ENCODE measurements at places on chromosomes 1 and 21.

- DNase-seq, result no peak
Measured at GRCh38 chr1:109757936-109758786, 5.6 kb downstream of the EPS8L3 start.

DNA sequence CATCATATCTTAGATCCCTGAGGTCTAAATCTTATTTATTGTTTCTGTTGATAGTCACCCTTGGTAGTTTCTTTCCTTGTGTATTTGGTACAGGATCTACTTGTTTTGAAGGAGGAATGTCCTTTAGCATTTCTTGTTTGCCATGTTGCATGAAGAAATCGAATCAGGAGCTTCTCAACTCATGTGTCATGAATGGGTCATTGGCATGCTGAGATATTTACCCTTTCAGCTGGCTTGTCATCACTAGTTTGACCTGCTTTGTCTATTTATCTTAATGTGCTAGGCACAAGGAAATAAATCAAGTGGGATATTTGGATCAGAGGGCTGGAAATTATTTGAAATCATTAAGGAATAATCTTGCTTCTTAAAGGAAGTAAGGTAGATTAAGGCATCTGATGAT is 23.8 kb downstream of the THEM4 start:
- DNase-seq, result no peak

DNA sequence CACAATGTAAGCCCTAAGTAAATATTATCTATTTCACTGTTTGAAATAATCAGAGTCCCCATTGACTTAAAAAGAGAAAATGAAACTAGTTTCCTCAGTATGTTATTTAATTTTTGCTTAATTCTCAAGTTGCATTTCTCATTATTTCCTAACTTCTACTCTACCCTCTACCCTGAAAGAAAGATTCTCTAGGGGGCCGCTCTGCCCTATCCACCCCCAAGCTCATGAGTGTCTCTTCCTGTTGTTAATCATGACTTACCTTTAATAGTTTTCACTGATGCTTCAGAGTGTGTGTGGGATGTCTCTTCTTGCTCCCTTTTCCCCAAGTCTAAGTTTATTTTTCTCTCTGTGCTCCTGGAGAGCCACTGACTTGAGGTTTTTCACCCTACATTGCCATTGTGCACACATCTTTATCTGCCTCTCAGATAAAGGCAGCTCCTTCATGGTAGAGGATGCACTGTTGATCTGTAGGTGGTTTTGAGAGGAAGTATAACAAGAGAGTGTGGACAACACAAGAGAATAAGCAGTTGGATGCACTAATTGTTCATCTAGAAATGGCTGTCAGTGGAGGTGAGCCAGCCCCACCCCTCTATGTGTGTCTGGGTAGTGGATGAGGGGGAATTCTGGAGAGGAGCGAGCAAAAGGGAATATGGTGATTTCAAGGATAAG is 261.7 kb downstream of the CHRM3 start:
- no peak for DNase-seq

- DNase-seq, result no peak
Measured at GRCh38 chr1:91725989-91726721, 159.8 kb downstream of the TGFBR3 start.

- DNase-seq, result no peak
Measured at GRCh38 chr1:190507357-190507756, 29.7 kb upstream of the BRINP3 start.

DNA sequence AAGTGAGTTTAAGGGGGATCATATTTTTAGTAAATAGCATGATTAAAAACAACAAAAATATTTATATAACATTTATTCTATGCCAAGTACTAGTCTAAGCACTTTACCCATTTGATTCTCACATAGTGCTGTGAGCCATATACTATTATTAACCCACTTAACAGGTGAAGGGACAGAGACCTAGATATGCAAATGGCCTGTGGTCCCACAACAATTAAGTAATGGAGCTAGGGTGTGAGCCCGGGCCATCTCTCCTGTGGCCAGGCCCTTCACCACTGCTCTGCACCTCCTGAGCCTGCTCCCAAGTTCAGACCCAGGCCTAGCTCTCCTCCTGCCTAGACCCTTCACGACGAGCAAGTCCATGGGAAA is 537 bp downstream of the ASCL5 start:
- DNase-seq, result no peak

DNA sequence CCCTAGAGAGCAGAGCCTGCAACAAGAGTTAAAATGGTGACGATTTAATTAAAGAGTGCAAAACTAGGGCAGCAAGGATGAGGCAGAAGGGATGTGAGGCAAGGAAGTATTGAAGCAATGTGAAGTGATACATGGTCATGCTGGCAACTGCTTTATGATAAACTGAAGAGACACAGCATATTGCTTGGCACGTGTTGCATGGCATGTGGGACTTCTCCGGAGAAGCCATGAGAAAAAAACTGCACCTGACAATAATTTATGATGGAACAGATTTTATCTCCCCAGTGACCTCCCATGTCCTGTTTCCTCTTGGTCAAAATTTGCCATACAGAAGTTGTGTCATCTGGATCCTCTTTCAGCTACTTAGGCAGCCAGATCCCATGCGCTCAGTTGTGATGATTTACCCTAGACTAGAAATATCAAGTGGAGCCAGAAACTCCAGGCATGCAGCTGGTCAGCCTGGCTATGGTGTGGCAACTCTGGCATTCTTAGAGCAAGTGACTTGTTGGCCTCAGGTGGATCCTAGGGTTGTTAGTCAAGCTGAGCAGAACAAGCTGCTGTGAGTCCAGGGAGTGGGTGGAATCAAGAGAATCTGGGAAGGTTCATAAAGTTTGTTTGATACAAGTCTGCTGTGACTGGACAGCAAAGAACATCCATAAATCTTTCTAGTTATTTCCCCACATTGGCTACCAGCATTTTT is 611.4 kb upstream of the USP24 start:
- no peak for DNase-seq

GRCh38 chr1:66478116-66478515 is 55.8 kb upstream of the SGIP1 start:
- DNase-seq, result no peak

- no peak for DNase-seq
Measured at GRCh38 chr1:86938450-86938849, 24.0 kb downstream of the HS2ST1 start.

- no peak for DNase-seq
Measured at GRCh38 chr1:39788426-39788757, 273 bp downstream of the BMP8B start.

- DNase-seq, result no peak
Measured at GRCh38 chr1:175129997-175130648, 62.5 kb downstream of the KIAA0040 start.

DNA sequence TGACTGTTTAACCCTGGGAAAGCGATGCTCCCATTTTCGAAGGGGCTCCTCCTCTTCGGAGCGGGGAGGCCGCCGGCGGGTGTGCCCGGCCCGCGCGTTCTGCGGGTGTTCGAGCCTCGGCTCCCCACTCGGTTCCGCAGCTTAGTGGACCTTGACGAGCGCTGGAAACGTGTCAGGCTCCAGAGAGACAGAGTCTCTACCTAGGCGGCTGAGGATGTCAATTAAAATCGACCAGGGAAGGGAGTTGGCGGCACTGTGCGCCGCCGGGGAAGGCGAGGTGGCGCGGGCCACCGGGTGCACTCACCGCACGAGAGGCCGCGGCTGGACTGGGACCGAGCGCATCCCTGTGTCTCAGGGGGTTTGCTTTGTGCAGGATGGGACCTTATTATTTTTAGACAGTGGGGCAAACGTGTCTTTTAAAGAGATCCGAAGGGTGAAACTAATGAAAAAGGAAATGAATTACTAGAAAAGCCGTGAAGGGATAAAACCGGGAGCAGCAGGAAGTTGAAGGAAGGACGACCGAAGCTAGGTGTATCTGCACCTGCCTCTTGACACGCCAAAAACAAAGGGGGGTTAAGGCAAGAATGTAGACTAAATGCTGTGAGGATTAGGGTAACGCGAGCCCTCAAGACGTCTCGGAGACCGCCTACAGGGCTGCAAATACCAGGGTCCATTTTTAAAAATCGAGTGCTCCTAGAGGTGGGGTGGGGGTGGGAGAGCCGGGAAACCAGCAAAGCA is 5.6 kb downstream of the LHX4 start:
- no peak for DNase-seq

- DNase-seq, result no peak
Measured at GRCh38 chr1:32465578-32465933, 684 bp downstream of the ZBTB8B start.

GRCh38 chr1:227788271-227789083 is 27.0 kb upstream of the PRSS38 start:
- DNase-seq, result peak; percentile 72

- no peak for DNase-seq
Measured at GRCh38 chr1:91913018-91913417, 27.1 kb upstream of the TGFBR3 start.

DNA sequence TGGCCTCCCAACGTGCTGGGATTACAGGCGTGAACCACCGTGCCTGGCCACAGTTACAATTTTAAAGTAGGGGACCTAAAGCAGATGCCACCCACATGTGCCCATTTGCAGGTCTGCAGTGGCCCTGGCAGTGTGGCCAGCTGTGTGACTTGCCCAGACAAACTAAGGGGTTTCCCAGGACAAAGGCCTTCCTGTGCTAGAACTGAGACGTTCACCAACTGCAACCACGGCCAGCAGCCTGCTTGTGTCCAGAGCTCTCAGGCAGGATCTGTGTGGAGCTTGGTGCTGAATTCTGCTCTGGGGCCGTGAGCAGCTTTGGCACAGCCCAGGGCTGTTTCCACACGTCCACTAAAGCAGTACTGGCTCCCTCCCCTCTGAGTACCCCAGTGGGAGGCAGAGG is 10.6 kb upstream of the PTTG1IP start:
- DNase-seq, result no peak

DNA sequence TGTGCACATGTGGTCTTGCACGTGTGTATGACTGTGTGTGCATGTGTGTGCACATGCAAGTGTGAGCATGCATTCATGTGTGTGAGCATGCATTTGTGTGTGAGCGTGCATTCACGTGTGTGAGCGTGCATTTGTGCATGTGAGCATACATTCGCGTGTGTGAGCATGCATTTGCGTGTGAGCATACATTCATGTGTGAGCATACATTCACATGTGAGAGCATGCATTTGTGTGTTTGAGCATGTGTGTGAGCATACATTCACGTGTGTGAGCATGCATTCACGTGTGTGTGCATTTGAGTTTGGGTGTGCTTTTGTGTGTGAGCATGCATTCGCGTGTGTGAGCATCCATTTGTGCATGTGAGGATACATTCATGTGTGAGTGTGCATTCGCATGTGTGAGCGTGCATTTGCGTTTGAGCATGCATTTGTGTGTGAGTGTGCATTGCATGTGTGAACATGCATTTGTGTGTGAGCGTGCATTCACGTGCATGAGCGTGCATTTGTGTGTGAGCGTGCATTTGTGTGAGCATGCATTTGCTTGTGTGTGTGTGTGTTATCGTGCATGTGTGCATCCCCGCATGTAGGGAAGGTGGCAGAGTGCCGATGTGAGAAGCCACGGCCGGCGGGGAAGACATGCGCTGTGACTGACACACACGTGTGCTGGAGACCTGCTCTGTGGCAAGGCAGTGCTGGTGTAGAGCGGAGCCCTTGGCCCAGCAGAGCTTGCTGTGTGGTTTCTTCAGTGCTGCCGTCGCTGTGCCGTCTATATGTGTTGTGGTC is 18.2 kb downstream of the ITGB2 start:
- no peak for DNase-seq

GRCh38 chr1:53572065-53572814 is 113.0 kb downstream of the DMRTB1 start:
- peak; percentile 69 for DNase-seq

GRCh38 chr1:75519651-75520427 is 91.1 kb downstream of the SLC44A5 start:
- DNase-seq, result no peak

Data from COR-L47 (cell line).